ENCODE measurements at places on chromosomes 12 and 14.

- no peak for DNase-seq
These were observed 238.9 kb upstream of the LMO3 start for GRCh38 chr12:16844875-16845274.

GRCh38 chr12:47080725-47081502, 1.2 kb upstream of the AMIGO2 start:
- no peak for DNase-seq

GRCh38 chr14:71855399-71856036, 76.7 kb upstream of the RGS6 start:
- DNase-seq: no peak

DNA sequence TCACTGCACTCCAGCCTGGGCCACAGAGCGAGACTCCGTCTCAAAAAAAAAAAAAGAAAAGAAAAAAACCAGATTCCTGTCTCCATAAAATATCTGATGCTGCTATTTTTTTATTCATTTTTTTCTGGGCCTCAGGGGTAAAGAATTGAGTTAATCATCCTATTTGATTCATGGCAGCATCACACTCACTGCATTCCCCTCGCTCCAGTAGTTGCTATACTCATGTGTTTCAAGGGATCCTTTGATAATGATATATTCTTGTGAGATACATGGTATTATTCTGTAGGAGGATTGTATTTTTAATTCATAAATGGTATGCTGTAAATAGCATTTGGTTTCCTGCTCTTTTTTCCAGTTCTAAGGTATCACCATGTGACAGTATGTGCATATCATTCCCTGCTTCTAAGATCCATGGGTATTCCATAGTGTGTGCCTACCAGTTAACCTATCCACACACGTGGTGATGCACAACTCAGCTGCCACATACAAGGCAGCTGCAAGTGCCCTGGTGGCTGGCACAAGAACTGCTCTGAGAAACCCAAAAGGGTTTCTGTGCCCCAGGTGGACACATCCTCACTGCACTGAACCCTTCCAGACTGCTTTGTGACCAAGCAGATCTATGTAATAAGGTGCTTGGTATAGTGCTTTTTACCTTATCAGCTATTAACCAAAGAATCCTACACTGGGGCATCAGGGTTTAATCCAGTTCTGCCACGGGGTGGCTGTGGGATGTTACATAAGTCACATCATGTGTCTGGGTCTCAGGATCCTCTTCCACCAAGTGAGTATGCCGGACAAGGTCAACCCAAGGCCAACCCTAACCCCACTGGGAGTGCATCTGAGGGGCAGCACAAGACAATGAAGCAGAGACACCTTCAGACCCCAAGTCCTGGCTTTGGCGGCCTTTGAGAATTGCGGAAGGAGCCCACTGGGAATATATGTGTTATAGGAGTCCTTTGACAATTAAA, 74.6 kb downstream of the ZFP36L1 start:
- DNase-seq: no peak

- no peak for DNase-seq
These were observed 383.0 kb downstream of the PCNX1 start for GRCh38 chr14:71290301-71290700.

- no peak for DNase-seq
These were observed 1749.6 kb upstream of the FLRT2 start for GRCh38 chr14:83780321-83780720.

- no peak for DNase-seq
These were observed 256.5 kb downstream of the EMP1 start for GRCh38 chr12:13452955-13453570.

DNA sequence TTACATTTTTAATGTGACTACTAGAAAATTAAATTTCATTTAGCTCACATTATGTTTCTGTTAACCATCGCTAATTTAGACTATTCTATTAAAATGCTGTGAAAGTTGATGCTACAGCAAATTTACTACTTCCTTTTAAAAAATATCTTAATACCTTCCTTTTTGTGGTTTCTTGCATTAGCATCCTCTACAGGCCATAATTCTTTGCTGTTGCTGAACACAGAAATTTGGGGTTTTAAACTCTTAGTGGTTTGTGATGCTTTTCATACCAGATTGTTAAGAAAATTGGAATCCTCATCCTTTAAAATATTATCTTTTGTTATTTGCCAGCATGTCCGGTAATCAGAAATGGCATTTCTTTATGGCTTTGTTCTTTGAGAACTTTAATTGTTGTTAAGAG, 18.1 kb downstream of the WNK1 start:
- no peak for DNase-seq

- no peak for DNase-seq
These were observed 52.5 kb downstream of the ADGRD1 start for GRCh38 chr12:131006036-131006735.

GRCh38 chr12:131796754-131797587, 31.2 kb upstream of the MMP17 start:
- DNase-seq: no peak

DNA sequence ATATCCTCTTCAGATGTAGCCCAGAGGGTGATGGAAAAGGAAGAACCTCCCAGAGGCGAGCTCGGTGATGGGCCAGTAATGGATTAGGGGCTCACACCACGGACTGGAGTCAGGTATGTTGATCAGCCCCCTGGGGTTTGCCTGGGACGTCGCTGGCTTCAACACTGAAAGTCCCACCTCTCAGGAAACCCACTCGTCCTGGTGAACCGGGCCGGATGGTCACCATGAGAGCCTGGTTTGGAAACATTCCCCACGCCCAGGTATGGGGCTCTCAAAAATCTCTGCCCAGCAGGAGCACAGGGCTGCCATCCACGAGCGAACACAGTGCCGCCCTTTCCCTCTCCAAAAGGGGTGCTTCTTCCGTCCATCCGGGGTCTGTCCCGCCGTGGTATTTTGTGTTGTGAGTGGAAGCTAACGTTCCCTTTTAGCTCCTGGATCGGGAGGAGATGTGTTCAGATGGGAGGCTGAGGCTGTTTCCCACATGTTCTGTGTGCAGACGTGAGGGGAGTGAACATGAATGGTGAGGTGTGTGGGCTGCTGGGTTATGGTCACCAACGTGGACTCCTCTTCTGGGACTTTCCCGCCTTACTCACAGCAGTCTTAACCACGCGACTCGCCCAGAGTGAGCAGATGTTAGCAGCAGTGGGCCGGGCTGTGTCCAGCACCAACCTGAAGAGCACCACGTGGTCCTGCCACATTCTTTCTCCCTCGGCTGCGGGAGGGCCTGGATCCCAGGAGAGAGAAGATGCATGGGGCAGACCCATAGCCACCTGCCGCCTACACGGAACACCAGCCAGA, 139.2 kb downstream of the KIF26A start:
- peak; percentile 59 for DNase-seq

- DNase-seq: peak; percentile 98
These were observed 3.6 kb upstream of the RHOF start for GRCh38 chr12:121796855-121797751.

DNA sequence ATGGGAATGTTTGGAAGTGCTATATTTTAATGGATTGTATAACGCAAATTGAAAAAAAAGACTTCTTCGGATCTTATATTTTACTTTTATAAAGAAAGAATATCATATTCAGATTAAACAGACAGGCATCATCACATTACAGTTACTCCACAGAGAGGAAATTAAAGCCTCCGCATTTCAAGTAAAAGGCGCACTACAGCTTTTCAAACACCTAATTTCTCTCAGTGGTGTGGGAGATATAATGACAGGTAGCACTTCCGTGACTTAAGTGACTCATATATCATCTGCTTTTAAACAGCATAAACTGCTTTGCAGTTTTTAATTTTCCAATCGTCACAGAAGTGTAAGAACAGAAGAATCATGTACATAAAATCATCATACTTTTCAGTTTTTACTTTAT, 751.4 kb downstream of the FSCB start:
- DNase-seq: no peak

- DNase-seq: no peak
These were observed 100.0 kb upstream of the ARHGAP5 start for GRCh38 chr14:31977001-31977556.

- peak; percentile 40 for DNase-seq
These were observed 322.7 kb upstream of the RTL1 start for GRCh38 chr14:101226265-101226602.

DNA sequence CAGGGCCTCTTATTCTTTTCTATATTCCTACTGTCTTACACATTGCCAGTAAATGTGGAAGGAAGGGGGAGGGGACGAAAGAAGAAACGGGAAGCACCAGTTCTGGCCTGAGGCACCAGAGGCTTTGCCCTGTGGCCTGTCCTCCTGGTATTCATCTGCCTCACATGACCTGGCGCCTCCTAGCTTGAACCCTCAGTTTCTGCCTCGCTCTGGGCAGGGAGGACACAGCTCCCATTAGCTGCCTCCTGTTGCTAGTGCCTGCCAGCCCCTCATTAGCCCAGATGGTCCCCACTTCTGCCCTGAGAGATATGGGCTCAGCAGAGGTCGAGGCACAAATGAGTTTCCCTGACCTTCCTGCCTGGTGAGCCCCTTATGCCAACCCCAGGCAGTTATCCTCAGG, 3.0 kb upstream of the PLEKHG6 start:
- DNase-seq: peak; percentile 60

DNA sequence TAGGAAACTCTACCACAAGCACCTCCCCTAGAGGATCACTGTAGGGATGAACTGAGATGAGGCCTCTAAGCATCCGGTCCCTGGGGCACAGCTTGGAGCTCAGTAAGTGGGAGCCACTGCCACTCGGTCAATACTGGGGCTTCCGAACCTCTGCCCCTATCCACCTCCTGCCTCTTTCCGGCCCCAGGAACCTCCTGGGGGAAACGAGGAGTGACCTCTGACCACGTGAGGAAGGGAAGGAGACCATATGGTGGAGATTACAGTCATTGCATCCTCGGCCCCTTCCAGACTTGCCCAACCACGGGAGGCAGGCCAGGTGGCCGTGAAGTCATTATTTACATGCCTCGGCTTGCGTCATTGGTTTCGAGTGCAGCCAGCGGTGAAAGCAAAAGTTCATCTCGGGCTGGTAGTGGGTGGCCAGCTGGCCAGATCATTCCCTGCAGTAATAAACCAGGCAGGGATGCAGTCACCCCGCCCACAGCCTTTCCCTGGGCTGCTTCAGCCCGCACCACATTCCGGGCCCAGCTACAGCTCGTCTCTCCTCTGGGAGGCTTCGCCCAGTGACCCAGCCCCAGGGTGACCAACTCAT, 65.4 kb downstream of the C14orf132 start:
- peak; percentile 82 for DNase-seq

DNA sequence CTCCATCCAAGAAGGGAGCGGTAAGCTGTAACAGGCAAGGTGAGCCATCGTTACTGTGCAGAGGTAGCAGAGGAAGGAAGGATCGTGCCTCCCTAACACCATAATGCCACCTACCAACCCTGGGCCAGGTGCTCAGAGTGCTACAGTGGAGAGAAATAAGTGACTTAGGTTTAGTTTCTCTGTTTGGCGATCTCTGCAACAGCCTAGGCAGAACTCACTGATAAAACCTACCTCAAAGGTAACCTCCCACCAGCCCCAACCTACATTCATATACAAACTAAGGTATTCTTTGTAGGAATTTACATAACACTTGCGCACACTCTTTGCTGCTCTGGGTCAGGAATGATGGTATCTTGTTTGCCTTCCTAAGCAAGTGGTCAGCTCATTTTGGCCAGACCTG, 93.4 kb upstream of the TMEM132D start:
- no peak for DNase-seq

DNA sequence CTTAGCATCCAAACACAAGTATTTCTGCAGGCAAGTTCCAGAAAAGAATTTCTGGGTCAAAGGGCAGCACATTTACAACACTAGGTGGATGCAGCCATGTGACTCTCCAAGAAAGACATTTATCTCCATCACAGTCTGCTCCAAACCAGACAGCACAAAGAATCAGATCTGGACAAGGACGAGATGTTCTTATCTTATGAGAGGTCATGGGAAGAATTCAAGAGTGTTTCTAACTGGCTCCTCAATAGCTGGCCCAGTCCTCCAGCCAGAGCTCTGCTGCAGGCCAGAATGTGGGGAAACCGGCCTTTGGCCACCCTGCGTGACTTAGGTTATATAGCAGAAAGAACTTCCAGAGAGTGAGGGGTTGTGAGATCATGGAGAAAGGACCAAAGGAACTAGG, 17.4 kb downstream of the TMEM119 start:
- DNase-seq: no peak

DNA sequence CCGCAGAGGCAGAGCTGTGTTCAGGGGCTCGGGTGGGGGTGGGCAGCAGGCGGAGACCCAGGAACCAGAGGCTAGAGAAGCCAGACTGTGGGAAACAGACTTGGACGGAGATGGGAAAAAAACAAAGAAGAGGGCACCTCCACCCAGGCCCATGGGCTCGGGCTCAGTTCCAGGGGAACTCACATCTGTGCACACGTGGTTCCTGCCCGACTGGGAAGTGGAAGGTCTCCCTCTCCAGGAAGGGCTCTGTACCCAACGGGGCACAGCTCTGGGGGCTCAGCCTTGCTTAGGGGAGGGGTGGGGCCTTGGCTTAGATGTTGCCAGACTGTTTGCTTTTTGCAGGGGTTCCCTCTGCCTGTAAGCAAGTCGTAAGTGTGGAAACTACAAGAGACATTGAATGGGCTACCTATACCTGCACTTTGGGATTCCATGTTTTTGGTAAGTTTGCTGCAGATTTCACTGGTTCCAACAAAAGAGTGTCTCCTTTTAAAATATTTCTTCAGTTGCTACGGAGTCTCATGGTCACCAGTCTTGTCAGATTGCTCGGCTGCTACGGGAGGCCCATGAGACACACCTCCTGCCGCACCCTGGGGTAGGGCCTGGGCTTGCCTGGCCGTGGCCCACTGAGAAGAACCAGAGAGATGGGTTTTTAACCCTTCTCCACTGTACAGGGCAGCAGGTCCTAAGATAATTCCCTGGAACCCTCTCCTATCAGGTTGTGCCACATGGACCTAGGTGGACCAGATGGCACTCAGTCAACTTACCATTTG, 127.6 kb upstream of the EVL start:
- DNase-seq: no peak

DNA sequence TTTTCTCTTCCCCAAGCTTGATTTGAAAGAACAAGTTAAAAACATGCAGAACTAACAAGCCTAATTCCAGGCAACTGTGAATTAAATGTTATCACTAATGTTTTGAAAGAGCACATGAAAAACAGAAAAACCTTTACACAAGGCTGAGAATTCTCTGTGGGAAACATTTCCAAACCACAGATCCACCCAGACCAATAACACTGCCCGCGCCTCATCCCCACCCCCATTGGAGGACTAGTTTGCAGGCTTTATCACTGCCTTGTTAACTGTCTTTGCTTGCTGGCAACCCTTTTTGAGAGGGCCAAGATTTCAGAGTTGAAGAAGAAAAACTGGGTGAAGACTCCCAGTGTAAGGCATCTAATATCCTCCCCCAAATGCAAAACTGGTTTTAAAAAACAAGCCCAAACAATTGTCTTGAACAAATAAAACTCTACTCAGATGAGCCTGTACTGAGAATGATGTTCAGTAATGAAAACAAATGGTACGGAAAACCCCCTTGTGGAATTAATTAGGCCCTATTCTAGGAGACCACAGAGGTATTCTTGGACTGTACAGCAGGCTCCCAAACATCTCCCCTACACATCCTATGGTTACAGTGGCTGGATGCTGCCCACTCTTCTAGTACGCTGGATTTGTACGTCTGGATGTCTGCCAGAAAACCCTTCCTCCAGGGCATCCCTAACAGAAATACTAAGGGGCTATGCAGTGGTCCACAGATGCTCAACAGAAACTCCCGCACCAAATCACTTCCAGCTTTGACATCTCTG, 5.8 kb downstream of the MAX start:
- DNase-seq: no peak

GRCh38 chr12:2492236-2492635, 302.5 kb upstream of the FKBP4 start:
- DNase-seq: no peak

GRCh38 chr12:15708396-15709076, 80.7 kb downstream of the EPS8 start:
- no peak for DNase-seq
